ENCODE measurements at places on chromosomes 16 and 17.

DNA sequence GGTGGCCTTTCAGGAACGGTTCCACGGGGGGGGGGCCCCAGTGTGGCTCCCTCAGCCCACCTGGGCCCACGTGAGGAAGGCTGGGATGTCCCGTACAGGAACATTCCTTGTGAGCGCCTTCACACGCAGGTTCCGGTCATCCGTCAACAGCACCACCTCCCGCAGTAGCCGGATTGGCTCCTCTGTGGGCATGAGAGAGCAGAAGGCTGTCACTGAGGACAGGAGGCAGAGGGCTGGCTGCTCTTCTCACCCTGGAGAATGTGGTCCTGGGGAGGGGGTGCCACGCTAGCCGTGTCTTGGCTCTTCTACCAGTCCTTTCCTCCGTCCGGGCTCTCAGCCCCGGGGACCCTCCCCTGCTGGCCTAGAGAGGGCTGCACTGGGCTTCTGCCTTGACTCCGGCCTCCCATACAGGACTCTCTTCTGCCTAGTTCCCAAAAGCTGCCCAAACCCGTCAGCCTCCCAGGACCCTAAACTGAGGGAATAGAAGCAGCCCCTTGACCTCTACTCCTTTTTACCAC is 6.6 kb downstream of the HIC1 start:
- no peak for DNase-seq

DNA sequence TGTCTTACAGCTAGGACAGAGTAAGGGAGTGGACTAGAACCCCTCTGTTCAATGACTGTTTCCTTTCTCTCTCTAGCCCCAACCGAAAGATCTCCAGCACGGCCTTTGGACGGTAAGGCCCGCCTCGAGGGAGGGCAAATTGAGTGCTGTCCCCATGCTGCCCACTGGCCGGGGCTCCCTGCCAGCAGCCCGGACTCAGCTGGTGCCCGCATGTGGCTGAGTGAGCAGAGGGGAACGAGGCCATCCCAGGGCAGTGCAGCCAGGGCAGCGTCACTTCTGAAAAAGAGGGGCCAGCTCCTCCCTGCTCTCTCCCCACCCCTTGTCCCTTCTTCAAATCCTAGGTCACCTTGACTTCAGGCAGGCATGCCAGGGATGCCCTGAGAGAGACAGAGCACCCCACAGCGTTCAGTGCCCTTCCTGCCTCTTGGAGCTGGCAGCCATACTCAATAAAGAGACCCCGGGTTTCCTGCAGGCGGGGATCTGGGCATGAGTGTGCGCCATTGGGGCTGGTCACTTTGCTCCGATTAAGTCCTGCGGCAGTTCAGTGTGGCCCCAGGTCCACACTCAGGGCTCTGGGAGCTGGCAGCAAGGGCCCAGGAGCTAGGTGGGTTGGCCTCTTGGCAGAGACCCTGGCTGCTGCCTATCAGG is 130.9 kb downstream of the RAB11FIP4 start:
- DNase-seq = no peak

DNA sequence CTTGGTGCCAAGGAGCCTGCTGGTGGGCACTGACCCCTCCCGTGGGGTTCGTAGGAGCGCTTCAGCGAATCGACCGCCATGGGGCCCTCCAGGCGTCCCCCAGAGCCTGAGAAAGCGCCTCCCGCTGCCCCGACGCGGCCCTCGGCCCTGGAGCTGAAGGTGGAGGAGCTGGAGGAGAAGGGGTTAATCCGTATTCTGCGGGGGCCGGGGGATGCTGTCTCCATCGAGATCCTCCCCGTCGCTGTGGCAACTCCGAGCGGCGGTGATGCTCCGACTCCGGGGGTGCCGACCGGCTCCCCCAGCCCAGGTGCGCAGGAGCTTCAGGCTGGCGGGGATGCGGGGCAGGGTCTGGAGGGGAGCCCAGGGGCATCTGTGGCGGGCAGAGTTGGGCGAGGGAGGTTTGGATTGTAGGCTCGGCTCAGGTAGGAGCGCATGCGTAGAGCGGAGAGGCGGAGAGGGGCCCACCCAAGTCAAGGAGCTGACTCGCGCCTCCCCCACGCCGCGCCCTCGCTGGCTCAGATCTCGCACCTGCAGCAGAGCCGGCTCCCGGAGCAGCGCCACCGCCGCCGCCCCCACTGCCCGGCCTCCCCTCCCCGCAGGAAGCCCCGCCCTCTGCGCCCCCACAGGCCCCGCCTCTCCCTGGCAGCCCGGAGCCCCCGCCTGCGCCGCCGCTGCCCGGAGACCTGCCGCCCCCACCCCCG is 19.8 kb downstream of the FMNL1 start:
- no peak for DNase-seq

- no peak for DNase-seq
These were observed 31.1 kb upstream of the JPH3 start for GRCh38 chr16:87570938-87571867.

DNA sequence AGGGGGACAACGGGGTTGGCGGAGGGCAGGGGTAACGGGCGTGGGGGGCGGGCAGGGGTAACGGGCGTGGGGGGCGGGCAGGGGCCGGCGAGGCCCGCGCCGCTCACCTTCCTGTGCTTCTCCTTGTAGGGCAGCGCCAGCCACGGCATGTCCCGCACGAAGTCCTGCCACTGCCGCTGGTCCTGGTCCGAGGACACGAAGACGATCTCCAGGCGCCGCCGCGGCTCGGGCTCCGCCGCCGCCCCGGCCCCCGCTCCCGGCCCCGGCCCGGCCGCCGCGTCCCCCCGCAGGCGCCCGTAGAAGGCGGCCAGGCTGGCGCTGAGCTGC is 401 bp downstream of the NXN start:
- DNase-seq = no peak
